ENCODE measurements at places on chromosomes 4 and X.

DNA sequence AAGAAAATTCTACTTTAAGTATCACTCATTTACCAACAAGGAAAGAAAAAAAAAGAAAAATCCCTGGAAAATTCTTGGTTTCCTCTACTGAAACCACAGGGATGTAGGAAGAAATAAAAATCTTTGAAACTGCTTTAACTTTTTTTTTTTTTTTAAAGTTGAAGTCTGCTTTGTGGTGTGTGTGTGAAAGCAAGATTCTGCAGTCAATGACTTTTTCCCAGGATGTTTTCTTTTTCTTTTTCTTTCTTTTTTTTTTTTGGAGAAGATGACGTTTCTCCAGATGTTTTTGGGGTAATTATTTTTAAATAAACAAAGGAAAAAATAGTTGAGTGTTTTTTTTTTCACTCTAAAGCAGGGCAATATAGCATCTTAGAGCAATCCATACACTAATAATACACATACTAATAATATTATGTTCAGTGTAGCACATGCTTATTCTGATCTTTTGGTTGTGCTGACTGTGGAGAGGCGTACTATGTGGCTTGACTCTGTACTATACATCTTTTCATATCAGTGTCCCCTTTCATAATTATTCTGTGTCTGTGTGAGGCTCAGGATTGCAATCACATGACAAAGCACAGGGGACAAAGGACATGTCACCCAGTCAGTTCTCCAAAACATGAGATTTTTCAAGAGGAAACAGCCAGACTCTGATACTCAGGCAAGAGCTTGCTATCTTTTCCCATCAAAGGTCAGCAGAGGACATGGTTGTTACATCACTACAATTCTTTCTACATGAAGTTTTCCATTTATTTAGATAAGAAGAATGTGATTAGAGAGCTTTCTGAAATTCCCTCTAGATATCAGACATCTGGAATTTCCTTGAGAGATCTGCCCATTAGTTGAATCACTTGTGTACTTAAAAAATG lies 111.0 kb downstream of the PDE5A start:
- H3K4me1 ChIP-seq, result no peaks in the 10 kb centered on the region
- H3K27ac ChIP-seq, result no peak overlapping the region
- no peak overlapping the region for H3K4me3 ChIP-seq
- peaks cover 31% of the 10 kb centered on the region for H3K36me3 ChIP-seq
- no peaks in the 10 kb centered on the region for H3K27me3 ChIP-seq

DNA sequence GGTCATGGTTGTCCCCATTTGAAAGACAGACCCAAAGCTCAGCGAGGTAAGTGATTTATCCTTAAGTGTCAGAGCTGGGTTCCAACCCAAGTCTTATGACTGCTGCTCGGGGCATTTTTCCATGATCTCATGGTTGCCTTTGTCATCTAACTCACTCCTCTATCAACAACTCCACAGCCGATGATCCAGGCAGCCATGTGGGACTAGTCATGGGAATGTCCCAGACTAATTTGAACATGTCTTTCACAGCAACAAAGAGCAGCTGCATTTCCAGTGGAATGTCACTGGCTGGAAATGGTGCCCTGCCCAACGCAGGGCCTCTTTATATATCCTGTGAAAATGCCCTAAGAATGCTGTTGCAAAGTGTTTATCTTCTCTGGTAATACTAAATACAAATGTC lies 284.8 kb upstream of the PPARGC1A start:
- DNase-seq, result no peak
- no peaks in the 10 kb centered on the region for H3K27me3 ChIP-seq
- no peaks in the 10 kb centered on the region for H3K4me1 ChIP-seq
- no peak overlapping the region for H3K4me3 ChIP-seq
- H3K27ac ChIP-seq, result no peak overlapping the region

DNA sequence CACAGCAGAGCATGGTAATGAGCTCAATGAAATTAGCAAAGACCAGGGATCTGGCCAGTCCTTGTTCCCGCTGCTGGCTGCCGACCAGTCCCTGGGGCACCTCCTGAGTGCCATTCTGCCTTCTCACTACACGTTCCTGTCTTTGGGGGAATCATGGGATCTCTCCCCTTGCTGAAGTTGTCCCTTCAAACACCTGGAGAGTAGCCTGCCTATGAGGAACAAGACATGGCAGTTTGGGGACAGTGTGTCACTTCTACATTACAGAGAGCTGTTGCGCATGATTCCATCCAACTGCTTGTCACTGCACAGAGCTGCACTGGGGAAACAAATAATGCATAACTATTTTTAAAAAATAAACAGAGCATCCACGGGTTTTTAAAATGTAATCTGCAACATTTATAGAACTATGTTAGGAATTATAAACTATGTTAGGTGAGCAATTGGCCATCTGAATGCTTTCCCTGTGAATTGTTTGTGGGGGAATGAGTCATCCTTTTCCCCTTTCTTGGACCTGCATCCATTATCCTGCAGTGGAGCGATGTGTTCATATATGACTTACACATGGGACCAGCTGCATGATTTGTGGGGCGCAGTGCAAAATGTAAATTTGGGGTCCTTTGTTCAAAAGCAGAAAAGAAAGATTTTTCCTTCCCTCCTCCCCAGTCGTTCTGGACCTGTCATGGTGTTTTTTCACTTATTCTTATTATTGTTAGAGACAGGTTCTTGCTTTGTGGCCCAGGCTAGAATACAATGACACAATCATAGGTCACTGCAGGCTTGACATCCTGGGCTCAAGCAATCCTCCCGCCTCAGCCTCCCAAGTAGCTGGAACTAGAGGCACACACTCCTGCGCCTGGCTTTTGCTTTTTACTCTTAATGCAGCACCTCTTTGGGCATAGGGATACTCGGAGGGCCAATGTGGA lies 115.0 kb upstream of the TBL1X start:
- no peak overlapping the region for H3K4me3 ChIP-seq
- DNase-seq, result no peak
- H3K4me1 ChIP-seq, result peaks cover 11% of the 10 kb centered on the region

DNA sequence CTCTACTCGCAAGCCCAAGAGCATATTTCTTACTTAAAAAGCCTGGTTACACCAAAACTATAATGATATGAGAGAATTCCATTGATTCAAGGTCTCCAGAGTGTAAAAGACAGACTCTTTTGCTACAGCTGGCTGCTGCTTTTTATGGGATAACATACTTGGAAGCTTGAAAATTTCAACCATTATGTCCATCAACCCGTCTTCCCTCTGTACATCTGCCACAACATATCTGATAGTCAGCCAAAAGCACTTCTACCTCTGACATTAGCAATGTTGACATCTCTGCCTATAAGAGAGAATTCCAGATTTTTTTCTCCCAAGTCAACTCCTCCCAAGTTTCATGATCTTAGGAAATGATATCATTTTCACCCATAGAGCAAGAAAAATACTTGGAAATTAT lies 54.4 kb upstream of the IQCM start:
- H3K27ac ChIP-seq, result no peak overlapping the region
- no peak for DNase-seq
- no peaks in the 10 kb centered on the region for H3K36me3 ChIP-seq
- H3K4me3 ChIP-seq, result no peak overlapping the region
- no peaks in the 10 kb centered on the region for H3K4me1 ChIP-seq
- H3K27me3 ChIP-seq, result no peaks in the 10 kb centered on the region

GRCh38 chrX:45803383-45803921 lies 602.8 kb upstream of the DIPK2B start:
- peak overlapping the region; percentile 24 for H3K4me3 ChIP-seq
- H3K27ac ChIP-seq, result peak overlapping the region; percentile 88
- peaks cover 39% of the 10 kb centered on the region for H3K36me3 ChIP-seq

- H3K27me3 ChIP-seq, result no peaks in the 10 kb centered on the region
- H3K4me3 ChIP-seq, result no peak overlapping the region
- no peaks in the 10 kb centered on the region for H3K36me3 ChIP-seq
- no peak overlapping the region for H3K27ac ChIP-seq
- DNase-seq, result no peak
Observed at GRCh38 chr4:88928852-88929251, 128.1 kb downstream of the FAM13A start.

GRCh38 chr4:128635141-128635954 lies 174.2 kb upstream of the JADE1 start:
- H3K27me3 ChIP-seq, result no peaks in the 10 kb centered on the region
- no peaks in the 10 kb centered on the region for H3K36me3 ChIP-seq
- no peak for DNase-seq
- H3K4me3 ChIP-seq, result no peak overlapping the region

- H3K27ac ChIP-seq, result no peak overlapping the region
- H3K27me3 ChIP-seq, result no peaks in the 10 kb centered on the region
- H3K4me3 ChIP-seq, result no peak overlapping the region
- no peak for DNase-seq
Observed at GRCh38 chr4:148023512-148024181, 291.8 kb downstream of the ARHGAP10 start.

GRCh38 chr4:118964891-118965411 lies 76.3 kb downstream of the SYNPO2 start:
- no peaks in the 10 kb centered on the region for H3K36me3 ChIP-seq
- no peaks in the 10 kb centered on the region for H3K4me1 ChIP-seq
- no peaks in the 10 kb centered on the region for H3K27me3 ChIP-seq
- no peak for DNase-seq
- no peak overlapping the region for H3K27ac ChIP-seq

- H3K27me3 ChIP-seq, result no peaks in the 10 kb centered on the region
- no peak overlapping the region for H3K4me3 ChIP-seq
- H3K36me3 ChIP-seq, result peaks cover 65% of the 10 kb centered on the region
- H3K27ac ChIP-seq, result no peak overlapping the region
- no peak for DNase-seq
- no peaks in the 10 kb centered on the region for H3K4me1 ChIP-seq
Observed at GRCh38 chr4:41692717-41693345, 55.7 kb downstream of the PHOX2B start.

Measured in RWPE2 (cell line).